ENCODE measurements at places on chromosomes 5 and 9.
A peak's percentile ranks its signal among the peaks of the same experiment; 100 is the strongest.

- DNase-seq, result no peak
Measured at GRCh38 chr5:51096859-51097258, 286.4 kb upstream of the ISL1 start.

- DNase-seq, result no peak
Measured at GRCh38 chr5:122985954-122986721, 50.4 kb downstream of the PPIC start.

- no peak for DNase-seq
Measured at GRCh38 chr9:105647595-105648349, 14.5 kb upstream of the TAL2 start.

GRCh38 chr5:80372780-80373179 lies 35.1 kb upstream of the ZFYVE16 start:
- no peak for DNase-seq

- no peak for DNase-seq
Measured at GRCh38 chr5:119726544-119726943, 97.2 kb downstream of the FAM170A start.

GRCh38 chr9:79883073-79883645 lies 311.4 kb downstream of the TLE4 start:
- no peak for DNase-seq

GRCh38 chr9:93194641-93195040 lies 10.7 kb downstream of the WNK2 start:
- DNase-seq, result no peak

DNA sequence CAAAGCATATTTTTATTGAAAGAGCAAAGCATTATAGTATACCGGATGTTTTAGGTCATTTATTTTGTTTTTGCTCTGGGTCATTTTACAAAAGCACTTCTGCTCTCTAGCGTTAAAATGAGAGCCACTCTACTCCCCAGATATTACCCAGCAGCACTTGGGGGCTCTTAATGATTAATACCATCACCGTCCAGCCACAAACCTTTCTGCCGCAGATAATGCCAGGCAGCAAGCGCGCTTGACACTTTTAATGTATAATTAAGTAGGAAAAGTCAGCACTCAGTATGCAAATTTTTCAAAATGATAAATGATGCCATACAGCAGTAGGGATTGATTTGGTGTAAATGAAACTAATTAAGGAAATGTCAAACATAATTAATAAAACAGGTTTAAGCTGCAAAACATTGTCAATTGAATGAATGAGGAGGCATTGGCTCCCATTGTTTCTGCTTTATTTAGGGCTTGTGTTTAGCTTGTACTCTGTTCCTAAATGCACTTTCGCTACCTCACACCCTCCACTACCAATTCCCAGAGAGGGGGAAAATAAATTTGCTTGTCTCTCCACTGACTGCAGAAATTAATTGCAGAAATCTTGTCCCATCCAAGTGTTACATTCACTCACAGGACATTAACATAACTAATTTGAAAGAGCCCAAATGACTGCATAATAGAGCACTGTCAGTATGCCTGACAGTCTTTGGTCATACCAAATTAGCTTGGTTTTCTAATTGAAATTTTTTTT lies 358.8 kb upstream of the ARRDC3 start:
- DNase-seq, result no peak

- no peak for DNase-seq
Measured at GRCh38 chr5:138626333-138626944, 51.2 kb upstream of the HSPA9 start.

GRCh38 chr5:157481265-157481664 lies 21.3 kb downstream of the NIPAL4 start:
- DNase-seq, result no peak

- no peak for DNase-seq
Measured at GRCh38 chr5:117888688-117889087, 1099.7 kb downstream of the DTWD2 start.

DNA sequence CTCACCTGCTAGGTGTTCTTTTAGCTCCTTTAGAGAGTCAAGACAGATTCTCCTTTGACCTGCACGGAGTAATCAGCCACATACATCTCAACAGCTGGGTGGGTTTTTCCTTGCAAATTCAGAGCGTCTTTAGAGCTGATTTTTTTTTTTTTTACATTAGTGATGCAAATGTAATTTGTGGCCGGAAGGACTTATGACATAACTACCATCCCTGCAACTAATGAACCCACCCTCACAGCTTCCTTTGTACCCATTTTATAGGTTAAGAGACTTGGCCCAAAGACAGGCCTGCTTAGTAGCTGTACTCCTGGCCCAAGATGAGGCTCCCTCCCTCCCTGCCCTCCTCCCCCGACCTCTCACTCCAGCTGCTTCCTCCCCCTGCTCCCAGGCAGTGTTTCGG lies 69.9 kb upstream of the NIPAL4 start:
- DNase-seq, result no peak

- DNase-seq, result no peak
Measured at GRCh38 chr5:68547056-68547455, 331.5 kb downstream of the PIK3R1 start.

GRCh38 chr5:62617943-62618342 lies 39.3 kb downstream of the LRRC70 start:
- DNase-seq, result no peak

DNA sequence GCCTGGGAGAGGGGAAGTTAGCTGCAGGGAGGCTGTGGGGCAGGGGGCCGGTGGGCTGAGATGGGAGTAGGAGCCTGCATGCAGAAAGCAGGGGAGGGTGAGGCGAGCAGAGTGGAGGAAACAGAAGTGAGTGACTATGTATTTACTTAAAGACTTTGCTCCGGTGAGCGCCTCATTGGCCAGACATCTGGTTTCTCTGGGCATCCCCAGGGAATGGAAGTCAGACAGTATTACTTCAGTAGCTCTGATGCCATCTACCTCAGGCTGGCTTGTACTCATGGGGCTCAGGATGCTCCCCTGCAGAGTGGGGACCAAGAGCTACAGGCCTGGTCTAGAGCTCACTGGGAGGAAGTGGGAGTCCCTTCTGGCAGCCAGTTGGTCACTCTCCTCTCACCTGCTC lies 78.2 kb upstream of the ARAP3 start:
- no peak for DNase-seq

DNA sequence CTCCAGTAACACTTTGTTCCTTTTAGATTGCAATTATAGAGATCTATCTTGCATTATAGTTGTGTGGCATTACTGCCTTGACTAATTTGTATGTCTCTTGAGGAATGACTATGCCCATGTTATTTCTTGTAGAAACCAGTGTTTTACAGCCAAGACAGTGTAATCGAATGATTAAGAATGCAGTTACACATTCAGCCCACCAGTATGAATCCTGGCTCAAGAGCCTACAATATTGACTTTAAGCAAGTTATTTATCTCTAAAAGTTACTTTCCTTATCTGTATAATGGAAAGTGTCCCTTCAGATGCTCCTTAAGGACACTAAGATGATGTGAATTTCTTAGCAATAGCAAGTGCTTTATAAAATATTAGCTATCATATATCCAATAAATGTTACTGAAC lies 9.7 kb upstream of the SNX24 start:
- no peak for DNase-seq

DNA sequence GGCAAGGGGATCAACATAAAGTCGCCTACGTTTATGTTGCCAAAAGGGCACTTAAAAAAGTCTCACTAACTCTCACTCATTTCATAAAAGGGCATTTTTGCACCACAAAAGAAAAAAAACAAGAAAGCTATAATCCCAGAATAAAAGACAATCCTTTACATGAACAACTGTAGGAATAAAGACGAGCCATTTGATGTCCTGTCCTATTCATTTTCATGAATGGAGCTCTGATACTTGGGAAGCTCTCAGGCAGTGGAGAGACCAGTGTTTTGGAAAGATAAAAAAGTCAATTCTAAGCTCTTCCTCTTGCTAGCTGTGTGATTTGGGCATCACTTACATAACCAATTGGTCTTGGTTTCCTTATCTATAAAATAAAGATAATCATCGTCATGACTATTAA lies 95.5 kb upstream of the EQTN start:
- DNase-seq, result no peak

- no peak for DNase-seq
Measured at GRCh38 chr9:134987376-134987775, 69.7 kb upstream of the FCN1 start.

DNA sequence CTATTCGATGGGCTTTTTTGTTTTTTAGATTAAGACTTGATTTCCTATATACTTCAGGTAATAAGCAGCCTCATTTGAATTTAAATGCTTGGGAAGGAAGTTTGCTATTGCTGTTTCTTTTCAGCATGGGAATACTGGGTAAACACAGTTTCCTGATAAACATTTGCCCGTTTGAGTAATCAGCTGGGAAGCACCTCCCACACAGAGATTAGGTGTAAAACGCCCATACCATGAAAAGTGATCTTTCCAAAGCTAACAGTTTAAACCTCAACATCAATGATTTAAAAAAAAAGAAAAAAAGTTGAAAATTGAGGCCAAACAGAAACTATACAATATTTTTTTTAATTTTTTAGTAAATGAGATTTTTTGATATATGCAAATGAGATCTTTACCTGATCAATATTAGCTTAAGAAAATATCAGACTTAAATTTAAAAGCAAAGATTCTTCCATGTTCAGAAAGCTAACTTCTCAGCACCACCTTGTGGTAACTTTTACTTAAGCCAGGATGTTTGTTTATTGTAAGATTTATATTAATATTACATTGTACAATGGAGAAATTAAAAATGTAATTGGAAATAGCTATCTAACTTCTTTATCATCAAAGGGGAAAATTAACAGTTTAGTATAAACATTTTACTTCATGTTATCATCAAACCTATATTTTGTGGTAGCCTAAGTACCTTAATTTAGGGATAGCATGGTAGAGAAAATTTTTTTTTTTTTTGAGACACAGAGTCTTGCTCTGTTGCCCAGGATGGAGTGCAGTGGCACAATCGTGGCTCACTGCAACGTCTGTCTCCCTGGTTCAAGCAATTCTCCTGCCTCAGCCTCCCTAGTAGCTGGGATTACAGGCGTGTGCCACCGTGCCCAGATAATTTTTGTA lies 39.8 kb downstream of the F2RL2 start:
- peak; percentile 33 for DNase-seq

DNA sequence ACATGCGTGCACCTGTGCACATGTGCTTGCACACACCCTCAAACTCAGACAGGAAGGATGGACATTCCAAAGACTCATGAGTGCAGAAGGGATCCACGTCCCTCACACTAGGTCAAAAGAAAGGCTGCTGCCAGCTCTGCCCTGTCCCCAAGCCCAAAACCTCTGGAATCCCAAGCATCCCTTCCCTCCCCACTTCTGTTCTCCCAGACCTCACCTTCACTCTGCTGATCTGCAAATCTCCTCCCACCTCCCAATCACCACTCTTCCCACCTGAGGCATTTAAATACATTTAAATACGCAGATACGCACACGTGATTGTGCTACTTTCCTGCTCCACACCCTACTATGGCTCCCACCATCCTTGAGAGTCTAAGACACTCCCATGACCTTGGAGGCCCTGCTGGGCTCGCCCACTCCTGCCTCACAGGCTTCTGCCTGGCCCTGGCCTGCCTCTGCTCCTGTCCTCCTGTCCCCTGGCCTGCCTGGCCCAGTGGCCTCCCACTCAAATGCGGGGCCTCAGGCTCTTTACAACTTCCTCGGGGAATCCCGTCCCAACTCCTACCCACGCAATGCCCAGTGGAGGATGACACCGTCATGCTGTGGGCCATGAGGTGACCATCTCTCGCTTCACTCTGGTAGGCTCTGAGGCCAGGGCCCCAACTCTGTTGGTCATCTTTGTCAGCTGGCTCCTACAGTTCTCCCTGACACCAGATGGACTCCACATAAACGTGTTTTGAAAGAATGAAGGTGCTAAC lies 478.4 kb upstream of the DAP start:
- no peak for DNase-seq

GRCh38 chr9:131727795-131728545 lies 11.9 kb downstream of the RAPGEF1 start:
- no peak for DNase-seq

GRCh38 chr9:121271368-121272341 lies 3.7 kb downstream of the GSN start:
- peak; percentile 93 for DNase-seq

- peak; percentile 7 for DNase-seq
Measured at GRCh38 chr5:29697785-29698414, 1495.6 kb upstream of the CDH6 start.

GRCh38 chr9:70110194-70111041 lies 66.8 kb downstream of the MAMDC2 start:
- no peak for DNase-seq

GRCh38 chr5:142906863-142907671 lies 136.9 kb downstream of the ARHGAP26 start:
- DNase-seq, result no peak

DNA sequence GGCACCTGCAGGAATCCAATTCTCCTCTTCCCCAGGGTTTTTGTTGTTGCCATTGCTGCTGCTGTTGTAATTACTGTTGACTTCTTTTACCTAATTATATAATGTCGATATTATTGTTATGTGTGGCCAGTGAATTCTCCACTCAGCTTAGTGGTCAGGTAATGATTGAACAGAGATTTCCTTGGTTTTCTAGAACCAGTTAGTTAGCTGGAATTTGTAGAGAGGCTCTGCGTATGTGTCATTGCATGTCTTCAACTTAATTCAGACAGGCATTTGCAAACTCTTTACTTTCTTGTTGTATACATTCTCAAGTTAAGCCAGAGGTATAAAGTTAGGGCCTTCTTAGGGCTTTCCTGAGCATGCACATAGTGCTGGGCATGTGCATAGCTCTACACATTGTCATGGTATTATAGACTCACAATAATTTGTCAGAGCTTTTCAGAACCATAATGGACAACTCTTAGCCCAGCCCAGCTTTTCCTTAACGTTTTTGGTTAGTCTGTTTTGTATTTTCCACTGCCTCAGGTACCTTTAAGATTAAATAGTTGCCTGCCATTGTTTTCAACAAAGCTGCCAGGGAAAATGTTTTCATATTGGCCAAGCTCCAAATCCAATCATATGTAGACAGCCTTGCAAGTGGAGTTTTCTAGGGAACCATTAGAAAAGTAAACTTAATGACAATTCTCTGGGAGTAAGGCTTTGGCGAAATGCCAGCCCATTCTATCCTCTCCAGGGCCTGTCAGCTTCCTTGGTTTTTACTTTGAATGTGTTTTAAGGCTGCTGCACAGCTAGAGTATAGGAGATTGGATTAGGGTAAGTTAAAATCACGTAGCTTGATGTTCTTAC lies 68.1 kb downstream of the UBE2R2 start:
- DNase-seq, result no peak

GRCh38 chr5:179577286-179577960 lies 27.1 kb downstream of the RUFY1 start:
- no peak for DNase-seq

GRCh38 chr9:127974001-127974768 lies 6.6 kb downstream of the EEIG1 start:
- no peak for DNase-seq

- peak; percentile 69 for DNase-seq
Measured at GRCh38 chr9:135992486-135993408, 31.6 kb upstream of the UBAC1 start.

DNA sequence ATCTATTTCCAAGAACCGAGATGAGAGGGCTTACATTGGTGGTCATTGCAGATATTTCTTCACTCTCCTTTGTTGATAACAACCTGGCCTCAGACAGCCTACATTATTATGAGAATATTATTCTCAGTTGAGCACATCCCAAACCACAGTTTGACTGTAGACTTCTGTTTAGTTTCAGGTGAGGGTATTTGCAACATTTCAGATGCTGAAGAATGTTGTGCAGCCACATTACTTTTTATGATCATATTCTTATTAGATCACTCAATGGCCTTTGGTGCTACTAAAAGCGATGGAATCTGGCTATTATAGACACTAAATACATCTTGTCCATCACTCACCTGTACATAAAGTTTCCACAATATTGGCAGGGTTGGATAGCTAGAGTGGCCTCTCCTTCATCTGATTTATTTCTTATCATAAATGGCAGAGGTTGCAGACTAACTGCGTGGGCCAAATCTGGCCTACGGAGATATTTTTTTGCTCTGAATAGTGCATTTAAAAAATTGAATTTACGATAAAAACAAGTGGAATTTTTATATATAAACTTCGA lies 26.2 kb upstream of the RICTOR start:
- DNase-seq, result no peak
